Endothelial cell of umbilical vein (primary cell): ENCODE measurements at places on chromosomes 5 and 9. TPM values are rescaled to one million over a fixed set of nuclear protein-coding genes. Genes with fewer than 3 reads are reported as not detected.

DNA sequence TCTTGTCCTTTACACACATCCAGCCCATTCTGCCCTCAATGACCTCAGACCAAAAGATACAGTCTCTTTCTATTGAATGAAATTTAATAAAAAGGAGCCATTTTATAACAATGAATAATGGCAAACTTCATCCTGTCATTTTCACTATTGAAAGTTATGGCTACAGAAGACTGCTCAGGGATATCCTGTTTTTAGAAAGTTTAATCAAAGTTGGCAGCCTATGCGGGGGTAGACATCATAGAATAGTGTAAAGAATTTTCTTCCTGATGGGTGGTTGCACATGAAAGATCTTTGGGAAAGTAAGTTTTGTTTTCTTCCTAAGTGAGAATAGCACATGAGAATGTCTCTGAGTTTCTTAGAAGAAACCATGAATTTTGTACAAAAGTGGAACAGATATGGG lies 670.4 kb upstream of the CDH6 start:
- no peak for DNase-seq

DNA sequence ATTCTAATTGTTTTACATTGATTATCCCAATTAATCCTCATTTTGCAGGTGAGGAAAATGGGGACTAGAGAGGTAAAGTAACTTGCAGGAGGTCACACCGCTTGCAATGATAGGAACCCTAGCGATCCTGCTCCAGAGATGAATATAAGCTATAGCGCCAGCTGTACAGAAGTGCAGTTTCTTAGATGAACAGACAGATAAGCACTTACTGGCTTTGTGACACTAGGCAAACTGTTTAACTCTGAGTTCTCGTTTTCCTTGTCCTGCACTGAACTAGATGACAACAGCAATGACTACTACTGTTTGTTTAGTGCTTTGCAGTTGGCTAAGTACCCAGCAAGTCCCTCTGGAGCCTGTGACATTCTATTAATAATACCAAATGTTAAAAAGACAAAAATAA lies 11.1 kb downstream of the LHX6 start:
- DNase-seq = no peak

Gene INSL4
- not detected in 2 replicates for total RNA-seq

DNA sequence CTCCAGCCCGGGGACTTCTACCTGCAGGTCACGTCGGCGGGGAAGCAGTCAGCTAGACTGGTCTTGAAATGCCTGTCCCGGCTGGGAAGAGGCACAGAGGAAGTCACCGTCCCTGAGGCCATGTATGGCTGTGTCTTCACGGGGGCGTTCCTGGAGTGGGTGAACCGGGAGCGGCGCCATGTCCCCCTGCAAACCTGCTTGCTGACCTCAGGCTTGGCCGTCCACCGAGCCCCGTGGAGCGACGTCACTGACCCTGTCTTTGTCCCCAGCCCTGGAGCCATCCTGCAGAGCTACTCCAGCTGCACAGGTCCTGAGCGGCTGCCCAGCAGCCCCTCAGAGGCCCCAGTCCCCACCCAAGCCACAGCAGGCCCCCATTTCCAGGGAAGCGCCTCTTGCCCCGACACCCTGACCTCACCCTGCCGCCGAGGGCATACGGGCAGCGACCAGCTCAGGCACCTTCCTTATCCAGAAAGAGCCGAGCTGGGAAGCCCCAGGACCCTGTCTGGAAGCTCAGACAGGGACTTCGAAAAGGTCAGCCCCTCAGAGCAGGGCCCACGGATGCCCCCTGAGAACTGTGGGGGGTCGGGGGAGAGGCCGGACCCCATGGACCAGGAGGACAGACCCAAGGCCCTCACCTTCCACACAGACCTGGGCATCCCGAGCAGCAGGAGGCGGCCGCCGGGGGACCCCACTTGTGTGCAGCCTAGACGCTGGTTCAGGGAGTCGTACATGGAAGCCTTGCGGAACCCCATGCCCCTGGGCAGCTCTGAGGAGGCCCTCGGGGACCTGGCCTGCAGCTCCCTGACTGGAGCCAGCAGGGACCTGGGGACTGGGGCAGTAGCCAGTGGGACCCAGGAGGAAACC lies 47.8 kb downstream of the PLEKHG4B start:
- no peak for DNase-seq

DNA sequence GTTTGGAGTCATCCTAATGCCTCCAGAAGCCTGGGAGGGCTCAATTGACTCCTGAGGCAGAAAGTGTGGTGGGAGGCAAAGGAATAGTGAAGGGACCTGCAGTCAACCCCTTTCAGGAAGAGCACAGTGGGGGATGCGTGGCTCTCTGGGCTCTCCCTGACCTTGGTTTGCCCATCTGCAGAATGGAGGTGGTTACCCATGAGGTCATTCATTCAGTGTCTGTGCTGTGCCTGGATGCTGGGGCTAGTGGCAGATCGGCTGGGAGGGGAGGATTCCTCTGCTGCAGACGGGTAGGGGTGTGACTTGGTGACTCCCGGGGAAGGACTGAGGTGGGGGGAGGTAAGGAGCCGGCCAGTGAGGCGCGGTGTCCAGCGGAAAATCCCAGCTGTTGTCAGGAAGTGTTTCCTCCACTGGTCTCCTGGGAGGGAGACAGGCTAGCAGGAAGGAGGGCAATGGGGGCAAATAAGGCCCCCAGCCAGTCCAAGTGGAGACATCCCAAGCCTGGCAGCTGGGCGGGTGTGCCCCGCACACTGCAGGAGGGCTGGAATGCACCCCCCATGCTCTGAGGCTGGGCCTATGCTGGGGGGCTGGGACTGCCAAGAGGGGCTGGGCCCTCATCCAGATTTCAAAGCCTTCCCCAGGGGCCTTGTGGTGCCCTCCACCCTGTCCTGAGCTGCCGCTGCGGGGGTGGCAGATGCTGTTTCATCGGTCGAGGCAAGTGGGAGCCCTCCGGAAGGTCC lies 10.9 kb downstream of the CXXC5 start:
- peak; percentile 48 for DNase-seq

DNA sequence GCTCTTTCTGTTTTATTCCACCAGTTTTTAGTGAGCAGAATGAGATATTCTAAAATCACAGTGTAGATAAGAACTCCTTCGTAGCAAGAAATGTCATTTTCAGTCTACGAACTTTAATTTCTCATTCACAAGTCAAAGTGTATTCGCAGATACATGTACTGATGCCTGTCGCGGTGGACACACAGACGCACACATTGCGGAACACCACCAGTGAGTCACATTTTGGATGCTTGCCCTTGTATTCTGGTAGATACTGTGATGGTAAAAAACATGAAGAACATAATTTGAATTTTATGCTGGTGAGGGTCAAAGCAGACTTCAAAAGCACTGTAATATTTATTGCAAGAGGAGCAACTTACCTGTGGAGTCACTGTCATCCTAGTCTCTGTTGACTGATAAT lies 4.7 kb upstream of the C9orf57 start:
- DNase-seq = no peak

GRCh38 chr9:105447386-105447813 lies 434 bp upstream of the FSD1L start:
- DNase-seq = no peak

- no peak for DNase-seq
These were observed 28.3 kb downstream of the TCF7 start for GRCh38 chr5:134142806-134143205.

- no peak for DNase-seq
These were observed 764 bp downstream of the PCDHA11 start for GRCh38 chr5:140869555-140869886.

DNA sequence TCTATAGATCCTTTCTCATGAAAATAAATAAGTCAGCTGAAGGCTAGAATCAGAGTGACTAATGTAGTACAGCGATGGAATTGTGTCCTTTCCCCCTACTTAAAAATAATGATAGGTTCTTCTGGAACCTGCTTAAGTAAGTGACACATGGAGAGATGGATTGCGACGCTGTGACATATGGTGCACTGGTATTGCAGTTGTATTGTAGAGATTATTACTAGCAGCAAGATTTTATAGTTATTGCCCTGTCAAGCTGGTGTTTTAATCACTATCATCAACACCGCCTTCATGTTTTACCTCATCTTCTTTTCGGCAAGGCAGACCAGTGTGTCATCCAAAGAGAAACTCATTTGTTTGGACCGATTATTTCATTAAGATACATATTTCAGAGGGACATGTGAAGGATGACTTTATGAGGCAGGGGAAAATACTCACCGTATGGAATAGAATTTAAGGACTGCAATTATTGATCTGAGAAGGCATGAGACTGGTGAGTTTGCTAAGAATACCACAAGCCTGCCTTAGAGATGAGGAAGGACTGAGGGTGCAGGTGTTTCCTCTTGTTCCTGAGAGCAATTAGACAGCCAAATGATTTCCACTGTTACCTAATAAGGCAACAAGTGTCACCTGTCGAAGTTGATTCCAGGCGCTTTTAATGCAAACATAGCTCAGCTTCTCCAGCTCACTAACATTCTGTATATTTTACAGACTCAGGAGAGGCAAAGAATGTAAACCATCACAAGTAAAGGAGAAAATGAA lies 1855.5 kb downstream of the MAT2B start:
- DNase-seq = no peak

Gene PSAT1
- 42.0 and 47.3 TPM in 2 replicates for total RNA-seq

- DNase-seq = no peak
These were observed 69.3 kb downstream of the NTNG2 start for GRCh38 chr9:132231019-132231701.

DNA sequence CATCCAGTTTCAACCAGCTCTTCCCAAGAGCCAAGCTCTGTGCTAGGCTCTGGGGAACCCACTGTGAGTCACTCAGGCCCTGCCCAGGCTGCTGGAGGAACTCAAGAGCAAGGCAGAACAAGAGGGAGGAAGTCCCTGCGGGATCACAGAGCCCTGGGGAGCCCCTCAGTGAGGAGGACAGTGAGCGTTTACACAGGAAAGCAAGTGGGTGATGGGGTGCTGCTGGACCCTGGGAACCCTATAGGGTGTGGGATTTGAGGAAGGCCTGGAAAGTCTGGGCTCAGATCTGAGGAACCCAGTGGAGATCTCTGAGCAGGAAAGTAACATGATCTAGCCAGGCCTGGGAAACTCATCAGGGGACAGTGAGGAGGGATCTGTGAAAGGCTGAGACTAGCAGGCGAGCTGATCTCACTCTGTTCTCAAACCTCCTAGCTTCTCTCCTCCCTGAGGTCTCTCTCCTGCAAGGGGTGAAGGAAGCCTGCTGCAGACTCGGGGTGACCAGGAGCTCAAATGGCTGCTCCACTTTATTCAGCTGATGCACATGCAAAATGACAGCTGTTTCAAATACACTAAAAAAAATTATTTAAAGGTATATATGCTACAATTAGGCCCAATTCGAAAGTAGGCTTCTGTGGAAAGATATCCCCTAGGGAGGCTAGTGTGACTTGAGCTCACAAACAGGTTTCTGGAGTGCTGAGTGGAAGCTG lies 70.0 kb downstream of the SHB start:
- DNase-seq = no peak

DNA sequence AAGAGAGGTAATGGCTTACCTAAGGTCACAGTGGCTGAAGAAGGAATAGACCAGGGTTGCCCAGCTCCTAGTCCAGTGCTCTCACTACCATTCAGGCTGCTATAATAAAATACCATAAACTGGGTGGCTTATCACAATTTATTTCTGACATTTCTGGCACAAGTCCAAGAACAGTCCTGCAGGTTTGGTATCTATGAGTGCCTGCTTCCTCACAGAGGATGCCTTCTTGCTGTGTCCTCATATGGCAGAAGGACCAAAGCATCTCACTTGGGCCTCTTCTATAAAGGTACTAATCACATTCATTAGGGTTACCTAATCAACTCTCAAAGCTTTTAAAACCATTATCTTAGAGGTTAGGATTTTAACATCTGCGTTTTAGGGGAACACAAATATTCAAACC lies 17.2 kb downstream of the STARD4 start:
- DNase-seq = peak; percentile 17

DNA sequence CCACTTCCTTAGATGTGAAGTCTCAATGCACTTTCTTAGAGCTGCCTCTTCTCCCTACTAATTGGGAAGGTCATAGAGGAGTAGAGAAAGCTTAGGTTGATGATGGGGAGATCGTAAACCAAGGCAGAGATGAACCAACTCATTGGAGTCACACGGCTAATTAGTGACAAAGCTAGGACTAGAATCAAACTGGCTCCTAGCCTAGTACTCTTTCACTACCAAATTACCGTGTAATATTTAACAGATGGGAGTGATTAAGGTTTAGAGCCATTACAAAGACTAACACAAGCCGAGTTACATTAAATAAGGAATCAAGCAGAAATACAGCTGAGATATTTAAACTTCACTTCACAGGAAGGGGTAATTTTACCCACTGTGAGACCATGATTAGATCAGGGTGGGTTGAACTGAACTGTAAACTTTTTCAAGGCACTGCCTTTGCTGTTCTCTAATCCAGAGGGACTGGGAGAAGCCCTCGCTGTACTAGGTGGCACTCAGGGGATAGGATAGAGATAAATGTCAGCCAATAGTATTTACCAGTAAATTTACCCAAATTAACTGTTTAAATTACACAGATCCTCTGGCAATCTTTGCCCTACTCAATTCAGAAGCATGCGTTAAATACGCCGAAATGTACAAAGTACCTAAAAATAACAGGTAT lies 166.4 kb upstream of the PIK3R1 start:
- no peak for DNase-seq

- no peak for DNase-seq
These were observed 325.5 kb downstream of the ZNF608 start for GRCh38 chr5:124420952-124421351.

DNA sequence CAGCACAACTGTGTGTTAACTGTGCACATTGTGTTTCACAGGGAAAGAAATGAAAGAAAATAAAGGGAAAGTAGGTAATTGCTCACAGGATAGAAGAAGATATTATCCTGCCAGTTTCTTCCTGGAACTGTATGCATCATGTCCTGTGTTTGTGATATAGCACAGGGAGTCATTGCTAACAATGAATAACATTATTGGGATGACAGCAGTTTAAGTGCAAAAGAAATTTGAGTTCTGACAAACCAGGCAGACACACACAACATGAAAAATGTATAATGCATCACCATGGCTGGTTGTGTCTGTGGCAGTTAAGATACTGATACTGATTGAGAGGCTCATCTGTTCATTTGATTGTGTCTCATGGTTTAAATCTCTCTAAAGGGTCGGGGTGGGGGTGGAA lies 145.4 kb downstream of the SPATA31D1 start:
- peak; percentile 2 for DNase-seq

- peak; percentile 73 for DNase-seq
These were observed 1.3 kb downstream of the ARSB start for GRCh38 chr5:78983601-78984438.

Gene WHRN
- total RNA-seq = 0.69 and 1.1 TPM in 2 replicates

DNA sequence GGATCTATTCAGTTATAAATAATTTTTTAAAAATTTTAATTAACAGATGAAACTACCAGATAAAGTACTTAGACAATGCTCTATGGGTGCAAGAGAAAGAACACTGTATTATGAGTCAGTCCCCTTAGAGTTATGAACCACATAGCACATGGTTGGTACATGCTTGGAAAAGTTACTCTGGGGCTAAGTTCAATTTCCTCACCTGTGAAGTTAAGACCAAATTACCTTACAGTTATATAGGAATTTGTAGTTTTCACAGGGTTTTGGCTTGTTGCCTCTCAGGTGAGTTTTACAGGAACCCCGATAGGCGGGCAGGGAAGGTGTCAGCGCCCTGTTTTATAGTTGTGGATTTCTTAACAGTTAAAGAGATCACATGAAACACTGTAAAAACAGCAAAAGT lies 1.2 kb downstream of the PANK3 start:
- DNase-seq = peak; percentile 28

GRCh38 chr5:67426961-67427849 lies 230.6 kb upstream of the CD180 start:
- no peak for DNase-seq

Gene HAVCR2
- 0.42 TPM in 1 of 2 replicates, not detected in the other for total RNA-seq

Gene GALNT12
- total RNA-seq = 0.42 and 0.44 TPM in 2 replicates

Gene PCDHB3
- total RNA-seq = not detected in 2 replicates

- DNase-seq = peak; percentile 11
These were observed 135.6 kb upstream of the PPP1R26 start for GRCh38 chr9:135343837-135344522.
